Thyroid gland (tissue), 4 donors: ENCODE measurements at places on chromosomes 6 and 20. TPM values are rescaled to one million over a fixed set of nuclear protein-coding genes. Genes with fewer than 3 reads are reported as not detected.
A peak's percentile ranks its signal among the peaks of the same experiment; 100 is the strongest.

- no peaks in the 10 kb centered on the region for H3K36me3 ChIP-seq
- H3K4me3 ChIP-seq: no peak overlapping the region
- no peak overlapping the region for H3K27ac ChIP-seq
- H3K4me1 ChIP-seq: no peaks in the 10 kb centered on the region
These were observed 2.6 kb upstream of the BPIFB4 start for GRCh38 chr20:33076662-33077372.

DNA sequence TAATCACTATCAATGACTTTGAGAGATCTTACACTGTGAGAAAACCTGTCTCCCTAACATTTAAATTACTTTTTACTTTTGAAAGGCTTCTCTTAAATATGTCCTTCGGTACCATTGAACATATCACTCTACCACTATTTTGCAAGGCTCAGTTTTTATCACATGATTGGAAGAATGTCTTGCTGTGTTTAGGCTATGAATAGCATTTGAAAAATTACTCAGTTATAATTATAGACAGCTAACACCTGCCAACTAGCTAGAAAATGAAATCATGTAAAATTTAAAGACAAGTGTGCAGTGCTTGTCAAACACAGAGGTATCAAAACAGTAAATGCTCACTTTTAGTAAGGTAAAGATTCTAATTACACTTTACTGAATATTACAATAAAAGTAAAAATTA lies 11.0 kb downstream of the SESN1 start:
- no peak overlapping the region for H3K4me3 ChIP-seq
- H3K4me1 ChIP-seq: no peaks in the 10 kb centered on the region
- H3K27me3 ChIP-seq: no peaks in the 10 kb centered on the region
- DNase-seq: no peak
- H3K27ac ChIP-seq: no peak overlapping the region

- no peak for DNase-seq
- H3K4me3 ChIP-seq: no peak overlapping the region
- no peaks in the 10 kb centered on the region for H3K27me3 ChIP-seq
- H3K36me3 ChIP-seq: no peaks in the 10 kb centered on the region
These were observed 5.6 kb downstream of the FILIP1 start for GRCh38 chr6:75488033-75488432.

- H3K27ac ChIP-seq: no peak overlapping the region
- no peaks in the 10 kb centered on the region for H3K27me3 ChIP-seq
- no peaks in the 10 kb centered on the region for H3K36me3 ChIP-seq
These were observed 49.6 kb upstream of the GFRAL start for GRCh38 chr6:55277646-55278045.

DNA sequence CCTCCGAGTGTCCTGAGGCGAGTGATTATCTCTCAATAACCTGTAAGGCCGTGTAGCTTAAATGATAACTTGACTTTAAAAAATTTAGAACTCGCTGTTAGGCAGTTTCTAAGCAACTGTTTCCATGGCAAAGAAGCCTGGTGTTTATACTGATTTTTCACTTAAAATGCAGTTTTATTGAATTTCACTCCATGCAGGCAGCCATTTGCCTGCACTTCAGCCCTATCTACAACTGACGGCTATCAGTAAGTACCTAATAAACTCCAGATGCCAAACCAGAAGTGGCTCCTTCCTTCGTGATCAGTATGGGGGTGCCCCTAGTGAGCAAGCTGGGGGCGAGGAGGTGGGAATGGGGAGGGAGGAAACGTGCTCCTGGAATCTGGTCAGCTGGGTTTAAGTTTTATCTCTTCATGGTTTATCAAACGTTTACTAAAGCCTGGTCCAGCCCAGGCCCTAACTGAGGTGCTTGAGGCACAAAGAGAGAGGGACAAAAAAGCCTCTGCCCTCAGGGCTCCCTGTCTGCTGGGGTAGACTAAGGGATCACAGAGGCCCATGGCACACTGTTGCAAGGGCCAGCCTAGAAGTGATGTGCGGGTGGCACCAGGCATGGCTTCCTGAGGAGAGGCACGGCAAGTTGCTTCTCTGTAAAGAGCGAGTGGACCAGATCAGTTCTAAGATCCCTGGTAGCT lies 45.5 kb downstream of the TTI1 start:
- H3K27ac ChIP-seq: peak overlapping the region; percentile 94
- no peaks in the 10 kb centered on the region for H3K27me3 ChIP-seq
- H3K36me3 ChIP-seq: no peaks in the 10 kb centered on the region

DNA sequence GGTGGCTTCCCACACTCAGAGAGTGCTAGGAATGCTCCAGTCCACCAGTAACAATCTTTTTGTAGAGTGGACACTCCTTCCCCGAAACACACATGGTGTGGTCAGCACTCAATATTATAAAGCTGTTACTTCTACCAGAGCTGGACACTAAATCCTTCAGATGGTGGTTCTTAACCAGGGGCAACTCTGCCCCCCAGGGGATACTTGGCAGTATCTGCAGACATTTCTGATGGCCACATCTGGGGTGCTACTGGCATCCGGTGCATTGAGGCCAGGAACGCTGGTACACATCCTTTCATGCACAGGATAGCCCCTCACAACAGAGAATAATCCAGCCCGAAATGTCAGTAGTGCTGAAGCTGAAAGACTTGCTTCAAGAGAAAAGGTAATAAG lies 124.4 kb downstream of the NFATC2 start:
- H3K36me3 ChIP-seq: no peaks in the 10 kb centered on the region
- H3K27ac ChIP-seq: no peak overlapping the region
- no peak for DNase-seq
- H3K4me1 ChIP-seq: peaks cover 14% of the 10 kb centered on the region

DNA sequence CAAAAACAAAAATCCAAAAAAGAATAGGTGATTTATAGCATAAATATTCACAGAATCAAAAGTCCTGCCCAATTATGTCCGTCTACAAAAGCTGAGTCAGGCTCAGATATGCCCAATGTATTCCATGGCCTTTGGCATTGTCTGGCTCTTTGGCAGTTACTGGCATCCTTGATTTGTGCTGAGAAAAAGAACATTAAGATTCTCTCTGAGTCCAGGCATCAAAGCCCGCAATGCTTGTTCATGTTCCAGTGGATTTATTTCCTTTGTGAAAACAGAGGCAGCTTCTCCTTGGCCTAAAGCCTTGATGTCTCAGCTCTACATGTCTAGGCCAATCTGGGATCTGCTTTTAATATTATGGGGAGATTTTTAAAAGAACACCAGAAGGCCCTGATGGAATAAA lies 76.1 kb upstream of the SLC4A11 start:
- peak overlapping the region; percentile 90 for H3K27ac ChIP-seq
- peak; percentile 35 for DNase-seq
- no peak overlapping the region for H3K4me3 ChIP-seq
- H3K27me3 ChIP-seq: no peaks in the 10 kb centered on the region

- DNase-seq: no peak
- no peak overlapping the region for H3K4me3 ChIP-seq
- H3K27me3 ChIP-seq: no peaks in the 10 kb centered on the region
- no peak overlapping the region for H3K27ac ChIP-seq
- H3K4me1 ChIP-seq: no peaks in the 10 kb centered on the region
- H3K36me3 ChIP-seq: no peaks in the 10 kb centered on the region
These were observed 79.0 kb downstream of the SAMD3 start for GRCh38 chr6:130143709-130144108.

GRCh38 chr6:36724514-36725390 lies 27.1 kb downstream of the RAB44 start:
- no peak overlapping the region for H3K27ac ChIP-seq
- no peaks in the 10 kb centered on the region for H3K27me3 ChIP-seq
- no peaks in the 10 kb centered on the region for H3K36me3 ChIP-seq
- H3K4me1 ChIP-seq: no peaks in the 10 kb centered on the region
- H3K4me3 ChIP-seq: no peak overlapping the region

DNA sequence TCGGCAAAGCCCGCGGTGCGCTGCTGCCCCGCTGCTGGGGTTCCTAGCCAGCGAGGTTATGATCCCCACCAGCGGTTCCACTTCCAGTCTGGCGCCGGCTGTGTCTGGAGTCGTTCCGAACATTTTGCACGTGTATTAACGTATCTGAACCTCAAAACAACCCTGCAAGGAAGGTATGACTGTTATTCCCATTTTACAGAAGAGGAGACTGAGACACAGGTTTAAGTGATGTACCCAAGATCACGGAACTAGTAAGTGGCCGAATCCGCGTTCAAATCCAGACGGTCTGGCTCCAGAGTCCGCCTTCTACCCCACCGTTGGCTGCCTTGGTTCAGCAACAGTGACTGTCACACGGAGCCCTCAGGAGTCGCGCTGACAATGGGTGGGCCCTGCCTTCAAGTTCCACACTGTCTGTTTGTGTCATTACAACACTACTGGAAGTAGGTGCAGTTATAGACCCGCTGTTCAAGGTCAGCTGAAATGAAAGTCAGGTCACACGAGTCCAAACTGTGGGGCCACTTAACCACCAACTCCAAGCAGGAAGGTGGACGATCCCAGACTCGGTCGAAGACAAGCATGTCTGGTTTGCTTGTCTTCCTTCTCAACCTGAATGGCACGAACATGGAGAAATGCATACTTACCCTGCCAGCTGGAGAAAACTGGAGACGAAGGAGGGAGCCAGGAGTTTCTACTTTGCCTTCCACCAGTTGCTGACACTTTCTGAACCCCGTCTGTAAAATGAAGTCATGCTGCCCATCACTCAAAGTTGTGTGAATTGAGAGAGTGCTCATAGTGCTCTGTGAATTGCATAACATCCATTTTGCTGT lies 803 bp upstream of the SRXN1 start:
- H3K4me3 ChIP-seq: peak overlapping the region; percentile 55
- peak overlapping the region; percentile 88 for H3K27ac ChIP-seq
- DNase-seq: peak; percentile 29
- peaks cover 7% of the 10 kb centered on the region for H3K36me3 ChIP-seq
- H3K4me1 ChIP-seq: peaks cover 19% of the 10 kb centered on the region

GRCh38 chr6:118220429-118221128 lies 313.5 kb downstream of the SLC35F1 start:
- H3K4me1 ChIP-seq: no peaks in the 10 kb centered on the region
- DNase-seq: no peak
- H3K4me3 ChIP-seq: no peak overlapping the region
- H3K27ac ChIP-seq: no peak overlapping the region

FOXC1 gene
- total RNA-seq: 7.1 TPM

MRAP2 gene
- total RNA-seq: 0.33 TPM

SIGLEC1 gene
- total RNA-seq: 2.6 TPM

GHRH gene
- total RNA-seq: not detected

LTA gene
- total RNA-seq: not detected
